ENCODE measurements at places on chromosomes 1 and 21.

- DNase-seq = no peak
Observed at GRCh38 chr1:97254731-97255463, 533.3 kb downstream of the PTBP2 start.

- no peak for DNase-seq
Observed at GRCh38 chr1:217495249-217495648, 135.6 kb downstream of the GPATCH2 start.

DNA sequence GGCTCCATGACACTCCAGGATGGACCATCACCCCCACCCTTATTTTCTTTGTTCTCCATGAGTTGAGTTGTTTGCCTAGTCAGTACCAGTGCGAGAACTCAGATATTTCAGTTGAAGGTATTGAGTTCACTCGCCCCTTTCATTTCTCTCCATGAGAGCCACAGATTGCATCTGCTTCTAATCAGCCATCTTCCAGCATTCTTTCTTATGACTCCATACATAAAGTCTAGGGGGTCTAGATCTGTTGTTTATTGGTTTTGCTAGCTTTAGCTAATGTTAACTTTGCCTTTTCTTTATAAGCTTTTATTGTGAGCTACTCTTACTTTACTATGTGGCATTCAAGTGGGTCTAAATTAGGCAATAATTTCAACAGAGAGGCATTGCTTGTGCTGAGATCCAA, 71.6 kb upstream of the PDC start:
- no peak for DNase-seq

DNA sequence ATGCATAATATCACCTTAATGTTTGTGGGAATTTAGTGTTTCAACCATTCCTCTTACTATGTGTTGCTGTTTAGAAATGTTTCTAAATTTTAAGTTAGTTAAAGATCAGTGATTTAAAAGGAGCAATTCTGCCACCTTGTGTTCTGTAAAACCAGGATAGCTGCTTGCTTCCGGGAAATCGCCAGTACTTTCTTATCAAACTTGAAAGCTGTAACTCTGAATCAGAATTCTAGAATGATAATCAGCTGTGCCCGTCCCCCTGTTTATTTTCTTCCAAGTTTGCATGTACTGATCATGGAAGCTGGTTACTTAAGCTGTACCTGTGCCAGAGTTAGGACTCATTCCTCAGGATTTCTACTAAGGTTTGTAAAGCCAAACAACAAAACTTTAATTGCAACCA, 656.4 kb downstream of the LTN1 start:
- DNase-seq = no peak

Measured in HCT116 (cell line).